ENCODE measurements at places on chromosomes 1 and 21. TPM values are rescaled to one million over a fixed set of nuclear protein-coding genes. Genes with fewer than 3 reads are reported as not detected.

DNA sequence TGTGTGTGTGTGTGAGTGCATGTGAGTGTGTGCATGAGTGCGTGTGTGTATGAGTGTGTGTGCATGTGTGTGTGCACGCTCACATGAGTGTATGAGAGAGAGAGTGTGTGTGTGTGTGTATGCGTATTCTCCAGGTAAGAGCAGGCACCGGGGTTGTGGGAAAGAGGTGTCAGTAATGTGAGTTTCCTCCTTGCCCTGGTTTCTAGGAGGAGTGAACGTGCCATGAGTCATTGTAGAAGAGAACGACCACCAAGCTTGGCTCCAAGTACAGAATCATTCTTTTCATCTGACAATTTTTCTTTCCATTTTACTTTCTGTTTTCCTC, 79.1 kb downstream of the POFUT2 start:
- H3K4me1 ChIP-seq: no peaks in the 10 kb centered on the region
- no peaks in the 10 kb centered on the region for H3K36me3 ChIP-seq
- no peak overlapping the region for H3K4me3 ChIP-seq
- H3K27ac ChIP-seq: no peak overlapping the region
- H3K27me3 ChIP-seq: no peaks in the 10 kb centered on the region
- no peak for DNase-seq

PAQR7 gene
- total RNA-seq: 7.8 TPM

DNA sequence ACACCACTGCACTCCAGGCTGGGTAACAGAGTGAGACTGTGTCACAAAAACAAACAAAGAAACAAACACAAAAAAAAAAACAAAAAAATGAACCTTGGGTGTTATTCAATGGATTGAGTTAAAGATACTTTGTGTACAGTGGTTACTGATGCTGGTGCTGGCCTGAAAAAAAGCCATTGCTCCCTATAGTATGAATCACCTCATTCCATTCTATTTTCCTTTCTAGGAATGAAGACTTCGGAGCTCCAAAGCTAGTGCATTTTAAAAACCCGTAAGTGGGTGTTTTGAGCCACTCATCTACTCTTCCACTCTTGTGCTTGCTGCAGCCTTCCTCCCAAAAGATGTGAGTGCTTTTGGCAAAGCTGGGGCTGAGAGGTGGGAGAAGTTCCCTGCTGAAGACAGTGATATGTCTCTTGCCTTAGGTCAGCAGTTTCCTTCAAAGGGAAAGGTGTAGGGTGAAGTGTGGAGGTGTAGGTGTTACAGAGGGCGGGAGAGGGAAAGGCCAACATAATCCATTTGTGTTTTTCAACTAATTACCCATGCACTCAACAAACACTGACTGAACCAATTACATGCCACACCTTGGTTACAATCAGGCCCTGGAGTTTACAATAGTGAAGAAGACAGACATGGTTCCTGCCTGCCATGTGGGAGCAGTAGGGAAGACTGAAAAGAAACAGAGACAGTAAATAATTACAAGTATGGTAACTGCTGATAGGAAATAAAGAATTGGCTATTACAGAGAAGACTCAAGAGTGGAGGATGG, 55.0 kb upstream of the SERBP1 start:
- no peaks in the 10 kb centered on the region for H3K36me3 ChIP-seq
- no peaks in the 10 kb centered on the region for H3K27me3 ChIP-seq
- H3K27ac ChIP-seq: no peak overlapping the region
- DNase-seq: no peak

IFFO2 gene
- total RNA-seq: 20.4 TPM

DNA sequence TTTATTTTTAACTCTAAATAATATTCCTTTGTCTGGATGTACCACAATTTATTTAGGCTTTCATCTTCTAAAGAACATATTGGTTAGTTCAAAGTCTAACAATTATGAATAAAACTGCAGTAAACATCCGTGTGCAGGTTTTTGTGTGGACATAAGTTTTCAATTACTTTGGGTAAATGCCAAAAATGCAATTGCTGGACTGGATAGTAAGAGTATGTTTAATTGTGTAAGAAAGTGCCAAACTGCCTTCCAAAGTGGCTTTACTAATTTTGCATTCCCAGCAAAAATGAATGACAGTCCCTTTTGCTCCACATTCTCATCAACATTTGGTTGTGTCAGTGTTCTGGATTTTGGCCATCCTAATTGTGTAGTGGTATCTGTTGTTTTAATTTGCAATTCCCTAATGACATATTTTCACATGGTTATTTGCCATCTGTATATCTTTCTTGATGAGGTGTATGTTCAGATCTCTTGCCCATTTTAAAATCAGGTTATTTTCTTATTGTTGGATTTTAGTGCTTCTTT, 113.8 kb downstream of the DPYD start:
- no peaks in the 10 kb centered on the region for H3K27me3 ChIP-seq
- no peak for DNase-seq
- no peaks in the 10 kb centered on the region for H3K36me3 ChIP-seq
- H3K27ac ChIP-seq: no peak overlapping the region
- no peaks in the 10 kb centered on the region for H3K4me1 ChIP-seq

- H3K36me3 ChIP-seq: no peaks in the 10 kb centered on the region
- no peaks in the 10 kb centered on the region for H3K27me3 ChIP-seq
- H3K4me1 ChIP-seq: no peaks in the 10 kb centered on the region
- H3K27ac ChIP-seq: no peak overlapping the region
Measured at GRCh38 chr1:208631092-208631491, 386.9 kb upstream of the PLXNA2 start.

GRCh38 chr1:170410401-170411166, 121.4 kb upstream of the GORAB start:
- no peak overlapping the region for H3K27ac ChIP-seq
- H3K4me1 ChIP-seq: no peaks in the 10 kb centered on the region
- H3K27me3 ChIP-seq: no peaks in the 10 kb centered on the region

- DNase-seq: no peak
- H3K4me1 ChIP-seq: no peaks in the 10 kb centered on the region
- no peak overlapping the region for H3K27ac ChIP-seq
- H3K4me3 ChIP-seq: no peak overlapping the region
- no peaks in the 10 kb centered on the region for H3K36me3 ChIP-seq
Measured at GRCh38 chr1:212587016-212587887, 21.3 kb upstream of the ATF3 start.

F3 gene
- 36.3 TPM for total RNA-seq

GRCh38 chr1:227330279-227331076, 12.2 kb upstream of the CDC42BPA start:
- no peaks in the 10 kb centered on the region for H3K4me1 ChIP-seq
- DNase-seq: no peak
- H3K36me3 ChIP-seq: no peaks in the 10 kb centered on the region
- no peak overlapping the region for H3K4me3 ChIP-seq

DNA sequence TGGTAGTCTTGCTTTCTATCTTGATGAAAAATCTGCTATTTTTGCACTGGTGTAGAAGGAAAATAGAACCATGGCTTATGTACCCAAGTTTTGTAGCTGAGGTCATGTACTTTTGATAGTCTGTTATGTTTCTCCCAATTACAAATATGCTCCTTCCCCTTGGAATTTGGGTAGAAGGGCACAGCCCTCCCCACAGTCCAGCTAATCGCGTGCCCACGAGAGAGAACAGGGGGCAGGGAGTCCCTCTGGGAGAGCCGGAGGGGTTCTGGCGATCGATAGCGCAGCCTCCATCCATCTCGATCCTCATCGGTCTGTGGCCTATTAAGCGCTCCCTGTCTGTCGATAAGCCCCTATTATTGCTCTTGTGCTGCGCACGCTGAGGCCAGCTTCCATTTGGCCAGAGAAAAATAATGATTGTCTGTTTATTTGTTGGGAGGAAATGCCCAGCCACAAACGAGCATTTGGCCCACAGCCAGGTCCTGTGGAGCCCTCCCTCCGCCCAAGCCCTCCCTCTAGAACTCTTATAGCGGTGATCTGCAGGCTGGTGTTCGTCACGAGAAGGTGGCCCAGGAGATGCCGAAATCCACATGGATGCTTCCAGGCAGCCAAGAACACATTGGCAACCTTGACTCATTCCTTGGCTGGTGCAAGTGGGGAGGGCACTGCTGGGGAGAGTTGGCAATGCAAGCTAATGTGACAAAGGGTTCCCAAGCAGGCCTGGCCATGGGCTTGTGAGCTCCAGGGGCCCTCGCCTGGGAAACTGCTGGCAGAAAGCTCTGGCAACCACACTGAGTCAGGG, 134.7 kb upstream of the TNR start:
- no peaks in the 10 kb centered on the region for H3K27me3 ChIP-seq
- no peaks in the 10 kb centered on the region for H3K4me1 ChIP-seq
- H3K36me3 ChIP-seq: no peaks in the 10 kb centered on the region
- H3K4me3 ChIP-seq: no peak overlapping the region
- DNase-seq: no peak
- H3K27ac ChIP-seq: no peak overlapping the region

DNA sequence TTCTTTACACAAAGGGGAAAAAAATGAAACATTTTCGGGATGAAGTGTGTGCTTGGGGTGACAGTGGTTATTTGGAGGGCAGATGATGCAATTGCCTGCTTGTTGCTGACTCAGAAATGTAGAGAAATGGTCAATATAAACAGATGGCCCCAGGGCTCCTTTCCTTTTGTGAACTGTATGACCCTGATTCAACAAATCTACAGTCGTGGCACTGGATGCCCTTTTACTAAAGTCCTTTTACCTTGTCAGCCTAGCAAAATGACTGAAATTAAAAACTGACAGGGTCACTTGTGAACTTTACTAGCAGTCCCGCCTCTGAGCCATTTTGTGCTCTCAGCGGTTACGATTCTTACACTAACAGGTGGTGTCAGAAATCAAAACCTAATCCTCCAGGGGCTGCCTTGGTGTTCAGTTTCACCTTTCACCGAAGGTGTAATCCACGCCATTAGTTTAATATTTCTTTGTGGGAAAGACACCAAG, 49.8 kb downstream of the GREM2 start:
- H3K36me3 ChIP-seq: no peaks in the 10 kb centered on the region
- H3K27me3 ChIP-seq: no peaks in the 10 kb centered on the region
- no peak overlapping the region for H3K4me3 ChIP-seq
- no peaks in the 10 kb centered on the region for H3K4me1 ChIP-seq
- no peak for DNase-seq
